Mucosa of descending colon (tissue), 3 donors: ENCODE measurements at places on chromosomes 16 and 17. TPM values are rescaled to one million over a fixed set of nuclear protein-coding genes. Genes with fewer than 3 reads are reported as not detected.

GRCh38 chr17:17510456-17511292 is 14.5 kb upstream of the RASD1 start:
- peak; percentile 40 for DNase-seq

DNA sequence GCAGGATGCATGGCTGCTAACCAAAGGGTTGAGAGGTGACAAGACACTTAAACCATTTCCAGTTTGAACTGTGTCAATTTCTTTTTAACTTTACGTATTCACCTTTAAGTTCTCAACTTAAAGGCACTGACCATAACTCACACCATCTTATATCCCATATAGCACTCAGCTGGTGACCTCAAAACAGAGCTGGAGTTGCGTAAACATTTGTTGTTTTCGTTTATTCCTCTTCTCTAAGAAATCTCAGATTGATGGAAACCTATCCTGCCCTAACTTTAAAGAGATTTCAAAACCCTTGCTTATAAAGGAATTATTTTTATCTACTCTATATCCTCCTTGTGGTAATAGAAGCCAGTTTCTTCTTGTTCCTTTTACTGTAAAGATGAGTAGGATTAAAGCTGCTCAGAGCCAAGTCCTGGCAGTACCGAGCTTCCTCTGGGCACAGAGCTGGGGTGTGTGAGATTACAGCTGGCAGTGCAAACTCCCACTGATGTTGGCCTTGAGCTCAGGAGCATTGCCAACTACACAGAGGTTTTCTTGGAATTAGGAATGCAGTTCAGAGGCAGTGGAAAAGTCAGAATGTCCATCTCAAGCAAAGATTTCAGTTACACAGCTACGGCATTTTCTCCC is 1.3 kb downstream of the KCTD2 start:
- no peak for DNase-seq

Gene CCDC102A
- 1.2 TPM for total RNA-seq

- no peak for DNase-seq
Measured at GRCh38 chr17:44983563-44983962, 15.5 kb upstream of the C1QL1 start.

Gene DNAI2
- not detected for total RNA-seq

Gene SULT1A4
- 13.1 TPM for total RNA-seq

GRCh38 chr17:64020056-64020766 is at the start of gene ICAM2:
TSS of gene ICAM2 (minus strand) at chr17:64020633. CDS start at chr17:64006691, 13,942 bp downstream.
- peak; percentile 70 for DNase-seq

GRCh38 chr17:74217888-74218287 is 4.5 kb downstream of the TTYH2 start:
- no peak for DNase-seq

GRCh38 chr17:74214484-74215341 is 1.3 kb downstream of the TTYH2 start:
- DNase-seq: no peak

DNA sequence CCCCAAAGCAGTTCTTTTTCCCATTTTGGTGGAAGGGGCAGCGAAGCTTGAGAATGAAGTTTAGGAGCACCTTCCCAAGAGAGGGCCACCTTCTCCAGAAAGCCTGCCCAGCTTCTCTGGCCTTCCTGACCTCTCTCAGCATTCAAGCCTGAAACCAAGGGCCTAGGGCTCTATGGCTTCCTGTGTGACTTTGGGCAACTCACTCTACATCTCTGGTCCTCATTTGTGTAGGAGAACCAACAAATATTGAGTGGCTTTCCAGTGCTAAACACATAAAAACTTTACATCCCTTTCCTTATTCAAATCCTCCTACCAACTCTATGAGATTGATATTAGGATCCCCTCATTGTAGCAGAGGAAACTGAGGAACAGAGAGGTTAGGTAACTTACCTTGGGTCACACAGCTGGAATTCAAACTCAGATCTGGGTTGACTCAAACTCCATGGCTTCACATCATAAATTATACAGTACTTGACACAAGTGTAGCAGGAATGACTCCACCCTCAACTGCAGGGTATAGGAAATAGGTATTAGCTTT is 32.0 kb upstream of the MYO18A start:
- DNase-seq: no peak

Gene ESRP2
- total RNA-seq: 46.6 TPM

GRCh38 chr17:79088997-79089328 is 14.3 kb downstream of the ENGASE start:
- no peak for DNase-seq

Gene VMO1
- 2.3 TPM for total RNA-seq

Gene VPS9D1
- total RNA-seq: 15.3 TPM

Gene IL4R
- total RNA-seq: 164 TPM

Gene METTL2A
- 16.9 TPM for total RNA-seq

GRCh38 chr17:17151962-17152361 is 54.2 kb downstream of the PLD6 start:
- DNase-seq: peak; percentile 44

DNA sequence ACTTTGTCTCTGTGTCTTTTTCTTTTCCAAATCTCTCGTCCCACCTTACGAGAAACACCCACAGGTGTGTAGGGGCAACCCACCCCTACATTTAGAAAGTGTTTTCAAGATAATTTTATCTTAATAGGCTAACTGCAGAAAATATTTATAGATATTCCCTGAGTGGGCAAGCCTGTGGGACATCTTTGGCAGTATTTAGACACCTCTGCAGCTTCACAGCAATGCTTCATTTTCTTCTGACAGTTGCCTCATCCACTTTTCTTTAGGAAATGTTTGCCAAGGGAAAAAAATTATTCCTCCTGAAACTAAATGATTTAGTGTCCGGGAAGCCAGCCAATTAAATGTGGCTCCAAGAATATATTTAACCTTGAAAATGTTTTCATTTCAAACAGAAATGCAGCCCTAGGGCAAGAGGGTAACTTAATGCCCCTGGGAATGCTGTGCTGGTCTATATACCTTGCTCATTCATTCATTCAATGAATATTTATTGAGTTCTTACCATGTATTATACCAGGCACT is 290.4 kb downstream of the ABCC12 start:
- no peak for DNase-seq

Gene TPSG1
- total RNA-seq: 61.3 TPM

- peak; percentile 42 for DNase-seq
Measured at GRCh38 chr17:76272541-76273444, 7.6 kb downstream of the UBALD2 start.

DNA sequence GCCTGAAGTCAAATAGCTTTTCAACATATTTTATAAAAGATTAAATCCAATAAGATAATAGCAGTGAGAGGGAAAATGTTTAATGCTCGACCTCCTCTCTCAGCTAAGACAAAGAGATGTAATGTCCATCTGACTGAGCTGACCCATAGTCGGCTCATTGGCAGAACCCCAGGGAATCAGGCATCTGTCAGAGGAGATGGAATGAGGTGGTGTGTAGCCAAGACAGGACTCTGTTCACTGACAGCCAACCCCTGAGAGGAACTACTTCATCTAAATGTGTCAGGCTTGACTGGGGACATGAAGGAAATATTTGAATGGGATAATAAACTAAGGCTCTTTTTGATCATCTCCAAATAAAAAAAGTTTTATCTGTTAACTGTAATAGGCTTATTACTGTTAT is 188.0 kb downstream of the CDH11 start:
- DNase-seq: no peak

GRCh38 chr16:930511-930910 is 40.3 kb downstream of the LMF1 start:
- DNase-seq: no peak

Gene SLFN14
- total RNA-seq: not detected

Gene MYO19
- total RNA-seq: 93.4 TPM

Gene NPIPA5
- total RNA-seq: 5.4 TPM

DNA sequence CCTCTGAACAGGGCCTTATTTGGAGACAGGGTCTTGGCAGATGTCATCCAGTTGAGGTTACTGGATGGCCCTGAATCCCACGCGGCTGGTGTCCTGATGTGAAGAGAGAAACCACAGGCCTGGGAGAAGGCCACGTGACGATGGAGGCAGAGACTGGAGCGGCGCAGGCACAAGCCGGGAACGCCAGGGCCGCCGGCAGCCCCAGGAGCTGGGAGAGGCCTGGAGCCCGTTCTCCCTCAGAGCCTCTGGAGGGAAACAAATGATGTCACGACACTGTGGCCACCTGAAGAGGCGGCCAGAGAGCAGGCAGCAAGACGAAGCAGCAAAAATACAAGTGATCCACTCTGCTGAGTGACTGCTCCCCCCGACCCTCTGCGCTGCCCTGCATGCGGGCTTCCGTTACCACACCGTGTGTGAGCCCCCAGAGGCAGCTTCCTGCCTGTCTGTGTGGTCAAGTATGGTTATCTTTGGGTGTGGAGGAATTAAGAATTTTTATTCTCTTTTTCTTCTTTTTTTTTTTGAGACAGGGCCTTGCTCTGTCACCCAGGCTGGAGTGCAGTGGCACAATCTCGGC is 11.6 kb downstream of the CD7 start:
- no peak for DNase-seq

- no peak for DNase-seq
Measured at GRCh38 chr17:50918071-50918932, 52.1 kb upstream of the TOB1 start.

DNA sequence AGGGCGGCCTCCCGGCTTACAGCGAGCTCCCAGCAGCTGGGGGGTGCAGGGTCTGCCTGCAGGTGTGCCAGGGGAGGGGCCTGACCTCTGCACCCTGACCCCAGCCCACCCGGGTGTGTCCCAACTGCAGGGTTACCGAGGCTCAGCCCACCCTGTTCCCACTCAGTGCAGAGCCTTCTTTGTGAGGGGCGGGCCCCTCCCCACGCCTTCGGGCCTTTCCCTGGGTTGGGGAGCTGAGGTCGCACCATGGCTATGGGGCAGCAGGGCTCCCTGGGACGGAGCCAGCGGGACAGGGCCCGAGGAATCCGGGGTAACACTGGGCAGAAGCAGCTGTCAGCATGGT is 17.1 kb downstream of the CACNA1H start:
- no peak for DNase-seq

Gene SLC2A4
- 78.2 TPM for total RNA-seq

DNA sequence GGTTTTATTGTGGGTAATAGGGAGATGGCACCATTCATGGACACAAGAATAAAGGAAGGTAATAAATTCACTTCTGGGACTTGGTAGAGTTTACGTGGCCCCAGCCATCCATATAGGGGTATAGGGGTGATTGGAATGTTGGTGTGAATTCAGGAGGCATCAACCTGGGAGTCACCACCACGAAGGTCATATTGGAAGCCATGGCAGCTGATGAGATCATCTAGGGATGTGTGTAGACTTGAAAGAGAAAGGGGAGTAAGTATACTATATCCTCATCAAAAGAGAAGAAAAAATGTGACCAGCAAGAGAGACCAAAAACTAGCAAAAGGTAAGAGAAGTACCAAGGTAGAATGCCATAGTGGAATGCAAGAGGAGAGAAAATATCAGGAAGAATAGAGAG is 26.6 kb upstream of the GINS3 start:
- DNase-seq: no peak

Gene CDRT15
- not detected for total RNA-seq

- peak; percentile 20 for DNase-seq
Measured at GRCh38 chr17:43779145-43780125, 658 bp upstream of the DUSP3 start.

DNA sequence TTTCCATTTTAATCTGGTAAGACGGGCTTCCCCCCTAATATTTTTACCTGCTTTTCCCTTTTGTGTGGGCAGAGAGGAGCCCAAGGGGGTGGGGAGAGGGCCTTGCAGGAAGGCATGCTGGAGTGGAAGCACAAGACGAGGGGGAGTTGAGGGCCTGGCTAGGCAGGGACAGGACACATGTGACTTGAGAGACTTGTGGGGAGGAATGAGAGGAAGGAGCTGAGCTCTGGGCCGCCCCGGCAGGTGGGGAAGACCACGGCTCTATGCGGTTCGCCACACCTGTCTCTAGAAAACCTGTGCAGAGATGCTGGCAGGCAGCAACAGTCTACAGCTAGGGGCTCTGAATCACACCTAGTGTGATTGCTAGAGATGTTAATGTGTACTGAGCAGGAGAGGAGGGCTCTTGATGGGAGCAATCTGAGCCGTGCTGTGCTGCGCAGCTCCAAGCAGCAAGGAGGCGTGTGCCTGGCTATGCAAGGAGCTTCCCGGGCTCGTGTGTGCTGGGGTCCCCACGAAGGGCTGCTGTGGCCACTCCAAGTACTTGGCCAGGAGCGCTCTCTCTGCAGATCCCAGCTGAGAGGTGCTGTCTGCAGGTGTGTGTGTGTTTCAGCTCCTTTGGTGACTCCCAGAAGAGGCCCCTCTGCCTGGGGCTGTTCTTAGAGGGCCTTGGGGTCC is 50.2 kb downstream of the PDPK1 start:
- peak; percentile 25 for DNase-seq

- no peak for DNase-seq
Measured at GRCh38 chr17:78922816-78923498, 2.2 kb downstream of the TIMP2 start.

DNA sequence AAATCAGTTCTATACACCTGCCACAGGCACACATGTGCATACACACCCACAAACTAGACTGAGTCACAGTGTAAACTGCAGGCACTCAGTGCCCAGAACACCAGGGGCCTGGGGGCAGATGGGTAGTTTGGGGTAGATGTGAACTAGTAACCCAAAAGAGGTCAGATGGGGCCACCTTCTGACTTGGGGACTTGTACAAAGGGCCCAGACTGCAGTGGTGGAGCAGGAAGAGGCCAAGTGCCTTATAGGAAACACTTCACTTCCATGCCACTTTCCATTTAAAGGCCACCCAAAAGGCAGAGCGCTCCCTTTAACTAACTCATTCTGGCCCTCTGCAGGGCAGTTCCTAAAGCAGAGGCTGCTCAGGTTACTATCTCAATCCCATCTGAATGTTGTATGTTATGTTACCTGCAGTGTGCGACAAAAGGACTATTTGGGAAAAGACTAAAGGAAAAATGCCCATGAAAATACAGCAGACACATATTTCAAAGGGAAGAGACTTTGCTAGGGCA is 27.8 kb upstream of the ERN1 start:
- DNase-seq: no peak

GRCh38 chr16:12177643-12178042 is 201.1 kb downstream of the SNX29 start:
- DNase-seq: no peak

GRCh38 chr17:78174346-78174869 is 6.0 kb downstream of the SYNGR2 start:
- DNase-seq: peak; percentile 94

Gene TMC6
- total RNA-seq: 108 TPM
